Fibroblast of skin of scalp (primary cell): ENCODE measurements at places on chromosomes 6 and 20.

DNA sequence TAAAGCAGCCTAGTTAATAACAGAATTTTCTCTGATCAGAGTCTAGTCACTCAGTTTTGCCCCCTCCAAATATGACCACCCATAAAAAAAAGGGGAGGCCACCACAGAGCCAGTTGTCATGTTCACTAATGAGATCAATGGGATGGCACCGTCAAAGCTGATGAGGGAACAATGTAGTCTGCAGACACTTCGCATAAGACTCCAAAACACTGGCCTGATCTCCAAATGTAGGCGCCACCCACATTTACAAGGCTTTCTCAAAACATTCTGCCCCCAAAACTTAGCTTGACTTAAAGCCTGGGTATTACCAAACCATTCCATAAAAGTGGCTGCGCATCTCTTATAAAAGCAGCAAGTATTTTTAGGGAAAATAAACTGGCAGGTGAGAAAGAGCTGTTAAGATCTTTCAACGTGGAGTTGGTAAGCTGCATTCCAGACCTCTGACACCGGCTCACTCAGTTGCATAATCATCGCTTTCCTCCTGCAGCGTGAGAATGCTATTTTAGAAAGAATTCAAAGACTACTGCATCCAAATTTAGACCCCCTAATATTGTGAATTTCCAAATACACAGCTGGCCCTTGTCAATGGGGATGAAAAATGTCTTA, 59.3 kb downstream of the TBC1D7 start:
- peak; percentile 58 for DNase-seq

GRCh38 chr20:4781211-4781610, 59.5 kb downstream of the PRND start:
- DNase-seq: no peak

- DNase-seq: no peak
Observed at GRCh38 chr6:46816626-46817025, 23.4 kb downstream of the MEP1A start.

DNA sequence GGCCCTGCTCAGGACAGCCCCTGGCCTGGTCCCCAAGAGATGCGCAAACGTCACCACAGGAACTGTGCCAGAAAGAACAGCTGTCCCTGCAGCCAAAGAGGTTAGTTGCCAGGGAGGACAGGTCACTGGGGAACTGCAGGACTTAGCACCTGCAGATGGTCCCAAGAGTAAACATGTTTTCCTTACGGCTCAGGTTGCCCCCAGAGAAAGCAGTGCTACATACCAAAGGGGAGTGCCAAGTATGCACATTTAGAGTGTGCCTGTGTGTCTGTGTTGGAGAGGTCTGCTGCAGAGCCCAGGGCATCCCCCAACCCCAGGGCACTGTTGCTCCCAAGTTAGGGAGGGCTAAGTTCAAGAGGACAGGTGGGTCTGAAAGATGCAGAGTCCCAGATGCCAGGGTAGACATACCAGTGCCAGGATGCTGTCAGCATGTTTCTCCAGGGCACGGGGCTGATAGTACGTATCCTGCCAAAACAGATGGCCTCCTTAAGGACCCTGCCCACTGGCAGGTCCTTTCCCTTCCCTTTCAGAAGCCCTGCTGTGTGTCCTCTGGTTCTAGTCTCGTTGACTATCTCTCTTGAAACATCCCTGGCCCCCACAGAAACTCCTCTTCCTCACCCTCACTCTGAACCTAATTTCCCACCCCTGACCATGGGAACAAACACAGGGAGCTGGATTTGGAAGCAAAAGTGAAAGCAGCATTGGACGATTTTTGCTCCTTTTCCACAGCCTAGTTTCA, 1.3 kb downstream of the ABHD16A start:
- DNase-seq: peak; percentile 12

DNA sequence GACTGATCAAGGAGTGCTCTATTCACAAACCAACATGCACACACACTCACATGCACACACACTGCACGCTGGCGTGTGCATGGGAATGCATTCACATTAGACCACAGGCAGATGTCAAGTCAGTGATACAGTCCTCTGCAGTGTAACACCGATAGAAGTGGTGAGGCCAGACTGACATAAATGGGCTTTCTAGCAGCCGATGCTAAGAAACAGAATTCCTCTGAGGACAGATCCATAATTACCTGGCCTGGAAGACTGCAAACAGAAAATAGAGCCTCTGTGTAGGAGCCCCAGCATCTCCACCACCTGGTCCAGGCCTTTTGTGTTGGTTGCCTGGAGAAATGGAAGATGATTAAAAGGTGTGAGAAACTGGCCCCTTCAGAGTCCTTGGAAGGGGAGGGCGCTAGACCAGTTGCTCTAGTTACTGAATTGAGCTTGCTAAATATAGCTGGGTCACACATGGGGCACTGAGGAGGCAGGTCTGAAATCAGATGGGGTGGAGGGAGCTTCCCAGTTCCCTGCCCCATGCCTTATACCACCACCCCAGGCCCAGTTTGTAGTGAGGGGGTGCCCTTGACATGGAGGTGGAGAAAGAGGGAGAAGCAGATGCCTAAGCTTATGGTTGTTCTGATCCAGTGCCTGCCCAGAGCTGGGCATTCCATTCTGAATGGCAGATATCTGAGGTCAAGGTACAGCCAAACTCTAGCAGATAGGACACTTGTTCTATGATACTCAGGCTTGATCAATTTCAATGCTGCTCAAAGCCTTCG, 233.8 kb downstream of the LRFN2 start:
- no peak for DNase-seq

DNA sequence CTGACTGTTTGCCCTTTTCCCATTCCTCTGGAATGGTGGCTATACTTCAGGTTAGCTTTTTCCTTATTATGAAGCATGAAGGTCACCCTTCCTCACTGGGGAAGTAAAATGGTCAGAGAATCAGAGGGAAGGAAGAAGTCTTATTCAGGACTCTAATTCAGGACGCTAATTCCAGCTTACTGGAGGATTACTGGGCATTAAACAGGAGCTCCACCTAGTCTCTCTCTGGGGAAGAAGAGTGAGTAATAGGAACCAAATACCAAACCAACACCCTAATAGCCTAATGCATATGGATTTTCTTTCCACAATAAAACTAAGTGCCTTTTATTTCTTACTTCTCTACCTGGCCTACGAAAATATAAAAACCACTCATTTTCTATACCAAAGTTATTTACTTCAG, 10.1 kb downstream of the CRISP1 start:
- DNase-seq: no peak

DNA sequence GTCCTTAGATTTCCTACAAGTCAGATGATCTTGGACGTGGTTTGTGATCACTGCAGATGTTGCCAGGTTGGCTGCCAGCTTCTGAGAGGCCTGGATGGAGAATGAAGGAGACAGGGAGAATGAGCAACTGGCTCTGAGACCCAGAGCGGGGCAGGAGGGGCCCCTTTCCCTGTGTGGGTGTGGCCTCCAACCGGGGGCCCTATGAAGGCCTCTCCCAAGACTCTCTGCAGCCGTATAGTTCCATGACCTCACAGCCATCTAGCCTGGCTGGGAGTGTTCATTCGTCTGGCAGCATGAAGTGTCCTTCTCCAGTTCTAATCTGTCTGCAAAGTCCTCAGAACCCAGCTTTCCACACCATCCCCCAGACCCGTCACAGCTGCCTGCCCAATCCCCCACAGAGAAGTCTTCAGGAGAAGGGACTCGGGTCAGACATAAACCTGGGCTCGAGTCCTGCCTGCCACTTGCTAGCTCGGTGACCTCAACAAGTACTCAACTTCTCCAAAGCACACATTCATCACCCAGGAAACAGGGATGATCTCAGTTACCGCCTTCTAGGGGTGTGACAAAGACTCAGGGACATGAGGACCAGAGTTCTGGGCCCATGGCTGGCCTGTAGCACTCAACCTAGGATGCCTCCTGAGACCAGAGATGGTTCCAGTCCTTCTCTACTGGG, 122.6 kb downstream of the EDN3 start:
- no peak for DNase-seq

GRCh38 chr20:51831866-51832265, 29.5 kb upstream of the SALL4 start:
- peak; percentile 50 for DNase-seq

GRCh38 chr6:41027241-41027640, 11.8 kb downstream of the UNC5CL start:
- no peak for DNase-seq
